Cortex of kidney (tissue), 1 donor: ENCODE measurements at places on chromosomes 3 and 15.

DNA sequence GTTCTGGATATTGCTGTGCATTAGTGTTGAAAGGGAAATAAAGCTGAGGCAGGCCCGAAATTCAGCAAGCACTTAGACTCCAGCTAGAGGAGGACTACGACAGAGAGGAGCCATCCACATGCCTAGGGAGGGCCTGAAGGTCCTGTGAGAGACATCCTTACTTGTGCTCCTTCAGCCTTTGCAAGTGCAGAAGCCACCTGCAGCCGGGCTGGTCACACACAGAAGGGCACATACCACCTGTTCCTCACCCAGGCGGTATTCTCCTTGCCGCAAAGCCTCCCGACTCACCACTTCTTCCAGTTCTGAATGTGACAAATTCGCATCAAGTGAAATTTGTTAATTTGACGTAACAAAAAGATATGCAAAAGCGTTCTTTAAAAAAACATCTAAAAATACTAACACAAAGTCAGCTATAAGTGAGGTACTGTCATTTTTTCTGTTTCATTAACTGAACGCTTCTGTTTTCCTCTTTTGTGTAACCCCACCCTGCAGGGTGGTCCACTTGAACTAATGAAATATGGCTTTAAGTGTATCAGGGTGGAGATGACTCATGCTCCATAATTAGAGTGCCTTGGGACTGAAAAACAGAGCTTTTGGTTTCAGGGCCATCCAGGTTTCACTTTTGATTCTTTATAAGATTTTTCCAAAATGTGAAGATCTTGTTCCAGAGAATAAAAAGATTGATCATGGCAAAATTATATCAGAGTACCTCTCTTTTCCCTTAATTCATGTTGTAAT lies 467.9 kb upstream of the ATP11B start:
- no peak for DNase-seq

GRCh38 chr3:50830451-50830850 lies 155.7 kb downstream of the DOCK3 start:
- DNase-seq = no peak

DNA sequence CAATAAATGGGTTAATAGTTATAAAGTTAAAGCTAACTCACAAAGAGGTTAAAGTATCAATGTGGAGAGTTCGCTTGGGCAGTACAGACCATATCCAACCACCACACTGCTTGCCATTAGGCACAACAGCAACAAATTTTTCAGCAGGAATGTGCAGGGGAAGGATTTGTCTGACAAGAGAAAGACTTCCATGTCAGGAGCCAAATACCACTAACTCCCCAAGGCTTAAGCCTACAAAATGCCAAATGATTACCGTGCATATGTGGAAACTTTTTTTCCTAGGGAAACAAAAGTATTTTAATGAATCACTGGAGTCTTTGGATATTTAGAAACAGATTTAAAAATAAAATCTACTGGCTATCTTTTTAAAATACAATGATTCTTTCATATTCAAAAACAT lies 8.1 kb downstream of the VGLL3 start:
- DNase-seq = no peak

DNA sequence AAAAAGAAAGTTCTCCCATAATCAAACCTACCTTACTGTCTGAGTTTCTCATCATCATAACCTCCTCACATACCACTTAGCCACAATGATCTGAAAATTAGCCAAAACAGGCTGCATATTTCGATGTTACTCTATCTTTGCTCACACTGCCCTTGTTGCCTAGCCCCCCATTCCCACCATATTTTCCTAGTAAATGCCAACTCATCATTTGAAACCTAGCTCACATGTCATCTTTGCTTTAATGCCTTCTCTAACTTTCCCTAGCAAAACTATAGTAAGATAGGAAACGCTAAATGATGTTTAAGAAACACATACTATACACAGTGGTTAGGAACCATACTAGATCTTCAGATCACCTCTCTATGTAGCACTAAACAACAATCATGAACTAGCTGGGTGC lies 64.9 kb downstream of the INO80 start:
- no peak for DNase-seq

- DNase-seq = no peak
These were observed 105.9 kb downstream of the OTOL1 start for GRCh38 chr3:161602475-161602874.
